Brain pericyte (primary cell): ENCODE measurements at places on chromosomes 7 and 10.

DNA sequence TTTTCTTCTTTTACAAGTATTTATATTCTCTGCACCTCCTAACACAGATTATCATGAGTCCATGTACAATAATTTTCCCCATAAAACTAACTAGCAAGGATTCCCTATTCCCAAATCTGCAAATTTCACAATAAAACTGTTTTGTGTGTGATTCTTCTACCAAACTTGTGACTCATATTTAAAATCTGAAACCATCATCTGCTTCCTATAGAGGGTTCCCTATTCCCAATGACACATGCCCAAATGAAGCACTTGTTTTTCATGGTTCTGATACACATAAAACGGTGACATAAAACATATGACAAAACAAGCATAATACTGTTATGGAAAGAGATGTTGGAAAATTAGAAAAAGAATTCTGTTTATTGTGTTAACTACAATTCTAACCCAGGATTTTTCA is 657.6 kb downstream of the PARD3 start:
- no peak for DNase-seq

GRCh38 chr10:1130995-1131790 is 75.0 kb downstream of the WDR37 start:
- no peak for DNase-seq

DNA sequence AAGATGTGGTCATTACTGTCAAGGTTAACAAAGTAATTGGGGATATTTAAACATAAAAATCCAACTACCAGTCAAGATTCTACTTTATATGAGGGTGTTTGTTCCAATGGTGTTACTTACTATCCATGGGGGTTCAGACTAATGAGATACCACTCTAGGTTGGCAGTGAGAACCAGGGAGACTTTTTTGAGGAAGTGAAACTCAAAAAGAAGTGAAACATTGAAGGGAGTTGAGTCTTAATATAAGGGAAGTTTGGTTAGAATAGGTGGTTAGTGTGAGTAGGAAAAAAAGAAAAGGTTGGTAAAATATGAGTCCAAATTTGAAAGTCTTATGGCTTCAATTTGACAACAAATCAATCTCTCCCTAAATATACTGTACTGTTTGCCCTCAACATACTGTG is 123.6 kb upstream of the ANK3 start:
- no peak for DNase-seq

GRCh38 chr10:72260239-72260975 is 13.3 kb upstream of the DDIT4 start:
- DNase-seq = peak; percentile 93

DNA sequence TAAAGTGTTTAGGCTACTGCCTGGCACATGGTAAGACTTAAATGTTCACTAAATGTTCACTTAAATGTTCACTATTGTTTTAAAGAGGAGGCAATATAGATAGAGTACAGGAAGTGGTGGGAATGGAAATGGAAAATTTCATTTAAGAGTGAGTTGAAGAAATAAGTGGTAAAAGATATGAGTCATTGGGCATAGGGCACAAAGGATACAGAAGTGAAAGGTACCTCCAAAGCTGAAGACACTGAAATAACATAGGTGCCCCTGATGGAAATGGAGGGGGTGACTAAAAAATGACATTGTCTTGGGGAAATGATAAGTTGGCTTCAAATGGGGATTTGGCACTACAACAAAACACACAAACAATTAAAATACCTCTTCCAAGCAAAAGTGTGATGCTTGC is 5.2 kb upstream of the FRA10AC1 start:
- no peak for DNase-seq

- no peak for DNase-seq
These were observed 45.4 kb downstream of the NAMPT start for GRCh38 chr7:106239406-106239805.

GRCh38 chr7:130154501-130155317 is 50.5 kb downstream of the TMEM209 start:
- DNase-seq = no peak

DNA sequence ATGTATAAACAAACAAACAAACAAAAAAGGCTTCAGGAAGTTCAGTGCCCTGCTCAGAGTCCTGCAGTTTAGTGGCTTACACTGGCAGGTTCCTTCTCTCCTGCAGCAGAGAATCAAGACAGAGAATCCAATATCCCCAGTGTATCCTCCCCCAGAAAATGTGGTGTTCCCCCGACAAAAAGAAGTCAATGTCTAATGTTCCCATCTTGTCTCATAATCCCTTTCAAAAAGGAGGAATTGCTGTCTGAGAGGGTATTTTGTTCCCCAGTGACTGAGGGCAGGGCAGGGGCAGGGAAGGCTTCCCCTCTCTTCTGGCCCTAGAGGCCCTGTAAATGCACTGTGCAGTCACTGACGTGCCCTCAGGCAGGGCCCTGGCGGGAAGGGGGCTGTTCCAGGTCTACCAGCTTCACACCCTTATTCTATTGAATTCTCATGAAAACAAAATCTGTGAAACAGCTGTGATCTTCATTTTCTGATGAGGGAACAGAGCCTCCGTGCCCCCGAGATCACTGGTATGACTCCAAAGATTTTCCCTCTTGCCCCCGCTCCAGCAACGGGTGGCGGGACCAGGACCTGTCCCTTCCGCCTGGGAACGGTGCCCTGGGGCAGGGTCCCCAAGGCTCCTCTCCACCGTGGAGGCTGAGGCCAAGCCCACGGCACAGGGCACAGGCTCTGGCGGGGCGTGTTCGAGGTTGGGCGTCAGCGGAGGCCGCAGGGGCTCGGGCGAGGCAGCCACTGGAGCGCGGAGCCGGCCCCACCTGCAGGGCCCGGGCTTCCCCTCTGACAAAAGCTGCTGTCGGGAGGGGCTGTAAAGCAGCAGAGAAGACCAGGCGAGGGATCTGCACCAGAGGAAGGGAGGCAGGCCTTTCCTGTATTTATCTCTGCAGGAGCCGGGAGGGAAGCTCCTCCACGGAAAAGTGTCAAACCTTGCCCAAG is 13.4 kb upstream of the WDFY4 start:
- DNase-seq = no peak

- DNase-seq = no peak
These were observed 69.4 kb downstream of the PTPRE start for GRCh38 chr10:127976286-127976685.

- DNase-seq = no peak
These were observed 15.3 kb downstream of the SFRP4 start for GRCh38 chr7:37901236-37901827.

DNA sequence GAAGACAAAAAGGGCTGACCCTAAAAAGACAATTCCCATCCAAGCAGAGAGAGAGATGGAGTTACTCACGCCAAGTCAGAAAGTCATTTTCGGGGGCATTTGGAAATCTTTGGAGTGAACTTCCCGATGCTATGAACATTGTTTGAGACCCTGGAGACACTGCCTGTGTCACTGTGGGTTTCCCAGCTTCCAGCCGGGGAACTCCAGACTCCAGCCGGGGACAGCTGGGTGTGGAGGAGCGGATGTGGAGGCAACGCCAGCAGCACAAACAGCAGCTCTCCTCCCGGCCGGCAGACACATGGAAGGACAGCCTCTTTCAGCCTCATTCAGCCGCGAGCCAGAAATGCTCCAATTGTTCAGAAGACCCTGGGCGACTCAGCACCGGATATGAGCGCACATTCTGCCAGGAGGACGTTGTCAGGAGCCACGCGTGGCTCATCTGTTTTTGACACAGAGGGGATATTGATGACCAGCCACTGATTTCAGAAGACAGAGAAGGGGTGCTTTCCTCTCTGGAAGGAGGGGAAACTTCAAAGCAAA is 97.6 kb downstream of the PRPF18 start:
- no peak for DNase-seq

DNA sequence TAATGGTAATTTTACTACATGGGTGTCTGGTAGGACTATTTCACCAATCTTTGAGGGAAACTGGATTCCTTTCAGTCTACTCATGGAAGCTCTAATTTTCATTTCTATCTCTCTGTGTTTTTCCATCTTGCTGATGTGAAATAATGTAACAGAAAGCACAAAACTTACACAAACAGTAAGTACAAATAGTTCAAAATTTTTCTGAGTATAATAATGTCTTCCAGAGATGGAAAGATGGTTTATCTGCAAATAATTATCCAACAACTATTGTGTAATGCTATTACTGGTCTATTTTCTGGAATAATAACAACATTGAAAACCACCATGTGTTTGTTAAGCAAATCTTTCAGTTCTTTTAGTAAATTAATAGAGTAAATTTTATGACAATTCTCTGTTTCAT is 565.8 kb upstream of the MGMT start:
- no peak for DNase-seq

DNA sequence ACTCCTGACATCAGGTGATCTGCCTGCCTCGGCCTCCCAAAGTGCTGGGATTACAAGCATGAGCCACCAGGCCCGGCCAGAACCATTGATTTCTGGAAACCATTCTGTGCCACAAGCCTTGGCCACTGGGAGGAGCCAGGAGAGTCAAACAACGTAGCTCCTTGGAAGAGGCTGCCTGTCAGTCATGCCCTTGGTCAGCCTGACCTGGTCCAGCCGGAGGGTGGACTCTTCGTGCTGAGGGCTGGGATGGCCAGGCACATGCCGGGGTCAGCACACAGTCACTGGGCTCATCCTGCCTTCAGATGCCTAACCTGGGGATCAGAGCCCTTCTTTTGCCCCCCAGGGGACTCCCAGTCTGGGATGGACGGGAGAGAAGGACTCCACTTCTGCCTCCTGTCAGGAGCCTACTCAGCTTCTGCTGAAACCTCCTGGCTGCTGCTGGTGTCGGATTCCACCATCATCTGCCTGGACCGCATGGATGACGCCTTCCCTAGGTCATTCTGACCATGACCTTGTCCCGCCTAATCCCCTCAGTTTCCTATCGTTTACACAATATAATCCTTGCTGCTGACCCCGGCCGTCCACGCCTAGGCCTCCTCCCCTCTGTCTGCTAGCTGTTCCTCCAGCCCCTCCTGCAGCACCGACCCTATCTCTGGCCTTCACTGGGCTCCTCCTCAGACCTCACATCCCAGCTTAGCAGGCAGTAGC is 30.4 kb downstream of the TMEM270 start:
- DNase-seq = no peak

GRCh38 chr7:155428171-155428834 is 29.6 kb upstream of the EN2 start:
- no peak for DNase-seq

DNA sequence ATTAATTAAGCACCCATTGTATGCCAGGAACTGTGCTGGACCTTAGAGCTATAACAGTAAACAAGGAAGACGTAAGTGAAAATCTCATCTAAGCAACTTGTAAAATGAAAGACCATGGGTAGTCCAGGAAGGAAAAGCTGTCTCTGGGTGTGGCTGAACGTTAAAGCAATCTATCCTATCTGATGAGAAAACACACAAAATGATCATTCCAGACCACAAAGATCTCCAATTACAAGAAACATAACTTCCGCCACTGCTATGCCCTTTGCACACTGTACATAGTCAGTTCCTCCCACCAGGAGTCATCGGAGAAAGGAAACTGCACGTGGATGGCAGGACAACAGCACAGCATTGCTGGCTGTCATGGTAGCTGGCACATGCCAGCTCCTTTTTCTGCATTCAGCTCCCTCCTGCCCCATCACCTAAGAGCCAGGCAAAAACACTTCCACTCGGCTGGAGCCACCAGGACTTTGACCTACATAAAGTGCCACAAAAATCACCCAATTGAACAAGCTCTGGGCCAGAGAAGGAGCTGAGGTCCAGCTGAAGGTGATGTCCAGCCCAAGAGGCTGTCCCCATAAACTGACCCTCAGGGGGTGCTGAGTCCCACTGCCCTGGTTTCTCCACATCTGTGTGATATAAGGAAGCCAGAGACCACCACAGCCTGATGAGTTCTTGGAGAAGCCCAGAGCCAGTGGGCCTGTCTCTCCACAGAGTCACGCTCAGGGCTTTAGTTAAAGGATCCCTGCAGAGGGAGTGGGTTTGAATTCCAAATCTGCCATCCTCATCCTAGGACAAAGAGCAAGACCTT is 56.4 kb downstream of the STEAP1B start:
- no peak for DNase-seq
